ENCODE measurements at places on chromosomes 2 and 18.

DNA sequence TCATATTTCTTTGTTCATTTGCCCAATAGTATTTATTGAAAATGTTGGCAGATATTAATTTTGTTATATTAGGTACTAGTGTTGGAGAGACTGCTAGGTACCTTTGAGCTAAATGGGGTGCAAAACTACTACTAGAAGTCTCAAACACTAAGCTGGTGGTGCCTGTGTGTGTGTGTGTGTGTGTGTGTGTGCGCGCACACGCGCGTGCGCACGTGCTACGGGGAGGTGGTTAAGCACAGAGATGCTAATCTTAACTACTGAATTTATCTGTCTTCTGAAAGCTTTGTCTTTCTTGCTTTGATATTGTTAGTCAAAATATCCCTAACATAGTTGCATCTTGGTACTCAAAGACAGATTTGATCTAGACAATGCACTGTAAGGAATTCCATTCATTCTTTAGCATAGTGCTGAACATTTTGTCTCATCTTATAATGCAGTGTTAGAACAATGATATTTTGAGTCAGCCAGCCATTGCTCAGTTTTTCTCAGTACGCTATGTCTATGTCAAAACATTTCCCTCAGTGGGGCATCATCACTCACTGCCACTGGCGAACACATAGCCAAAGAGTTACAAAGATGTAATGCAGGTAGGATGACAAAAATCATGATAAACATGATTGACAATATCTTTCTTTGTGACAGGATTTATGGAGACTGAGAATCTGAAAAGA lies 396.0 kb upstream of the RGPD4 start:
- no peak for DNase-seq

GRCh38 chr2:31378389-31378788 lies 36.2 kb downstream of the XDH start:
- DNase-seq = no peak

GRCh38 chr2:232174662-232175061 lies 203.9 kb upstream of the ALPP start:
- DNase-seq = no peak

DNA sequence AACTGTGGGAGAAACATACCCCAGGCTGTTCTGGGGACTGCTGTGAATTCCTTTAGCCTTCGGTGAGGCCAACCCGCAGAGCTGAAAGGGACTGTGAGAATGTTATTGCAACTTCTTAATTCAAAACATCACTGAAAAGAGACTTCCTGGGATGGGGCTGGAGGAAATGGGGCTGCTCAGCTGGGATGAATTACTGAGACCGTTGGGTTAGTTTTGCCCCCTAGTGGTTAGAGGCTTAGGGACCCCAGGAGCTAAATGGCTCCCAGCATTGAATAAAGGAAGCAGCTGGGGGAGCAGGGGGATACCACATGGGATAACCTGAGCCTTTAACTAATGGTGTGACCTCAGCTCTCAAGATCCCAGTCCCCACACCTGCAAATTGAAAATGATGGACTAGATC lies 941.1 kb upstream of the FANCL start:
- no peak for DNase-seq

- no peak for DNase-seq
These were observed 365.6 kb upstream of the UBE2E3 start for GRCh38 chr2:180614776-180615175.

DNA sequence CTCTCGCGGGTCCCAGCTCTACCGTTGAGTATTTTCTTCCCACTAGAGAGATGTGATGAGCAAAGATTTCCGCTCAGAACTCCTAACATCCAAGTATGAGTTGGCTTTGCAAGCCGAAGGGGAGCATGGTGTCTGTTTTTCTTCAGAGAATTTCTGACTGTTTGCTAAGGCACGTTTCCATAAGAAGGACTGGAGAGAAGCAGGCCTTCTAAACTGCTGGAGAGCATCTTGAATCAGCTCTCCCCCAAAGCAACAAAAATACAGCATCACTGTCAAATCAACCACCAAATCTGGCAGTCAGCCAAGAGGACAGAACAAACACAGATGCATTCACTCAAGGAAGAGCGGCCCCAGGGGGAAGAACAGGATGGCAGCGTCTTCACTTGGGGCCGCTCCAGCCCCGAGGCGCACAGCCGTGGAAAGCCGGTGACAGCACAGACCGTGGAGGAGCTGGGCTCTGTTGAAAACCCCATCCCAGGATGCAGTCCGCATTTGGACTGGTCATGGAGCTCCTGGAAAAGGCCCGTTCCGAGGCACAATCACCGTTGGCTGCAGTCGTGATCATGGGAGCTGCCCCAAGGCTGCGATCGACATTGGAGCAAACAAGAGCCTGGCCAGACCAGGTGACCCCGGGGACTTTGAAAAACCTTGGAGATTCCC lies 101.4 kb downstream of the NFATC1 start:
- DNase-seq = no peak

DNA sequence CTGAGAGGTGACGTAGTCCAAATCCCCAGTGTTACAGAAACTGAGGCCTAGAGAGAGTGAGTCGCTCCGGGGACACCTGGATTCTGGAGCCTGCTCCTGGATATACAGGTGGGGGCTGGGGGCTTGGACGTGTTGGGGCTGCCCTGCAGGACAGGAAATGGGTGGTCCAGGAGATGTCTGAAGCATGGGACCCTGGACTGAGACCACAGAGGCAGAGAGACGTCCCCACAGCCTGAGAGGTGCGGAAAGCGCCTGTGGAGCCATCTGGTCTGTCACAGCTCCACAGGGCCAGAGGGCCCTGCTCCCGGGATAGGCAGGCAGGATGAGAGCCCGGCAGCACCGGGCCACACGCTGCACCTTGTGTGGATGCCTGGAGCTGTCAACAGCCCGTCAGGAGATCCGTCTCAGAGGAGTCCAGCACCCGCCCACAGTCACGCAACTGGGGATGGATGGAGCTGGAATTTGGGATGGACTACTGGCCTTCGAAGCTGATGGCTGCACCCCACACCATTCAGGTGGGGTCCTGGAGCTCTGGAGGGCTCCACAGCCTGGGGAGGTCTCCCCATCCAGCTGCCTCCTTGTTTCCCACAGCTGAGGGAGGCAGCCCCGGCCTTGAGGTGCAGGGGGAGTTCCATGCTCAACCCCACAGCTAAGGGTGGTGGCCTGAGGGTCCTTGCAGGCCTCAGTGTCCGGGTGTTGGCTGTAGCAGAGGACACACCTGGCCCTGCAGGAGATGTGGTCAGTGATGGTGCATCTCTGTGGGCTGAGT lies 303.0 kb downstream of the NDUFA10 start:
- DNase-seq = no peak

- DNase-seq = no peak
These were observed 488.2 kb upstream of the RAB6C start for GRCh38 chr2:129491308-129491707.

DNA sequence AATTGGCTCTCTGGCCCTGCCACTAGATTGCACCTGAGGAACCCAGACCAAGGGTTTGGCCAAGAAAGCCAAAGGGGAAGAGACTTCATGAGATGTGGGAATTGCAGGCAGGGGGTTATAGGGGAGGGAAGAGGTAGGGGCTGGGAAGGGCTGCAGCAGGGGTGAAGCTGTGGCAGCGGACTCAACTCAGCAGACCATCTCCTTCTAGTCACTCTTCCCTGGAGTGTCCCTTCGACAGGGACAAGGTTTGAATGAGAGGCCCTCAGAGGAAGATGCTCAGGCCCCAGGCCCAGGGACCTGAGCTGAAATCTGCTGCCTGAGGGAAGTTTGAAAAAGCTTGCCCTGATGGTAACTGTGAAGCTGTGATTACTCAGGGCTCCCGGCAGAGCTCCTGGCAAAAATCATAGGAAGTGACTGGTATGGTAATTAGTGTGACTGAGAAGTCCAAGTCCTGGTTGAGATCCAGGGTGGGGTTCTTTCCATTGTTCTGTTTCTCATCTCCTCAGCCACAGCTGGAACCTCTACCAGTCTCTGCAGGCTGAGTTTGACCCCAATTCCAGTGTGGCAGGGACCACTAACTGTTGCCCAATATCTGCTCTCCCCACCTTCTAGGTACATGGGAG lies 300.9 kb downstream of the CYP26B1 start:
- DNase-seq = no peak

GRCh38 chr2:199685669-199686068 lies 165.3 kb downstream of the FTCDNL1 start:
- no peak for DNase-seq

DNA sequence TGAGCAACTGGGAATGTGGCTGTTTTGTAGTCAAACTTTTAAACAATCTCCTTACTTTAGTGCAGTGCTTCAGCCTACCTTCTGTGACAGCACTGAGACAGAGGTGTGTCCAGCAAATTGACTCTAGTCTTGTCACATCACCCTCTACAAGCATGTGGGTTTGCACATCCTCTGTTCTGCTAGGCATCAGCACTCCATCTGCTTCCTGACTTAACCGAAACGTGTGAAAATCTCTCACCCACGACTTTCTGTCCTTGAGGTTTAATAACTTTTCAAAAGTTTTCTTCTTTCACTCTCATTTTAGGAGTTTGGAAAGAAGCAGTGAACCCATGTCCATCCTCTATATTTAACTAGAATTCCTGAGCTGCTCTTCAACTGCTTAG lies 42.6 kb downstream of the TTR start:
- no peak for DNase-seq

GRCh38 chr2:218214116-218214515 lies 2.9 kb upstream of the ARPC2 start:
- no peak for DNase-seq

DNA sequence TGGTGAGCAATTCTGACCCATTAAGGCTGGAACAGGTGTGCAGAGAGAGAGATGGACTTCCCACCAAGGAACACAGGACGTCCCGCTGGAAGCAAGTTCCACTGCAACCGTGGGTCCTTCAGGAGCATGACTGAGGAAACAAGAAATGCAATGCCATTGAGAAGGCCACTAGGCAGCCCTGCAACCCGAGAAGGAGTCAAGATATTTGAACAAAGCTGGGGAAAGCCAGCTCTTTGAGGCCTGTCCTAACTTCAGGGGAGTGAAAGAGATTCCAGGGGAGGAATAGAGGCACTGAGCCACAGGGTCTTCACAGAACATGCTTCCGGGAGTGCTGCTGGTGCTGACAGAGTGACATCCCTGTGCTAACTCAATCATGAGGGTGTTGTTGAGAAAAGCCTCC lies 153.8 kb upstream of the ZNF236 start:
- no peak for DNase-seq

DNA sequence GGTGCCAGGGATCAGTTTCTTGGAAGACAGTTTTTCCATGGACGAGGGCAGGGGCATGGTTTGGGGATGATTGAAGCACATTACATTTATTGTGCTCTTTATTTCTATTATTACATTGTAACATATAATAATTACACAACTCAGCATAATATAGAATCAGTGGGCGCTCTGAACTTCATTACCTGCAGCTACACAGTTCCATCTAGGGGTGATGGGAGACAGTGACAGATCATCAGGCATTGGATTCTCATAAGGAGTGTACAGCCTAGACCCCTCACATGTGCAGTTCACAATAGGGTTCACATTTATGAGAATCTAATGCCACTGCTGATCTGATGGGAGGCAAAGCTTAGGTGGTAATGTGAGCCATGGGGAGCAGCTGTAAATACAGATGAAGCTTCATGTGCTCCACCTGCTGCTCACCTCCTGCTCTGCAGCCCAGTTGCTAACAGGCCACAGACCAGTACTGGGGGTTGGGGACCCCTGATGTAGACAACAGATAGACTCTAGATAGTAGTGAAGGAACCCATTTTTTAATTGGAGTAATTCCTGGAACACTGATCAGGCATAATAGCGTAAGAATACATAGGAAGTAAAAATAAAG lies 41.5 kb upstream of the MC4R start:
- DNase-seq = no peak

DNA sequence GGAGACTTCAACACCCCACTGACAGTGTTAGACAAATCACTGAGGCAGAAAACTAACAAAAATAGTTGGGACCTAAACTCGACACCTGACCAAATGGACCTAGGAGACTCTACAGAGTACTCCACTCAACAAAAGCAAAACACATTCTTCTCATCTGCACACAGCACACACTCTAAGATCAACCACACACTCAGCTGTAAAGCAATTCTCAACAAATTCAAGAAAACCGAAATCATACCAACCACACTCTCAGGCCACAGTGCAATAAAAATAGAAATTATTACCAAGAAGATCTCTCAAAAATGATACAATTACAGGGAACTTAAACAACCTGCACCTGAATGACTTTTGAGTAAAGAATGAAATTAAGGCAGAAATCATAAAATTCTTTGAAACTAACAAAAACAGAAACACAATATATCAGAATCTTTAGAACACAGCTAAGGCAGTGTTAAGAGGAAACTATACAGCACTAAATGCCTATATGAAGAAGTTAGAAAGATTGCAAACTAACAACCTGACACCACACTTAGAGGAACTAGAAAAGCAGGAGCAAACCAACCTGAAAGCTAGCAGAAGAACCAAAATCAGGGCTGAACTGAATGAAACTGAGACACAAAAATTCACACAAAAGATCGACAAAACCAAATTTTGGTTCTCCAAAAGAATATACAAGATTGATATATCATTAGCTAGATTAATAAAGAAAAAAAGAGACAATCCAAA lies 46.3 kb downstream of the RTTN start:
- no peak for DNase-seq

DNA sequence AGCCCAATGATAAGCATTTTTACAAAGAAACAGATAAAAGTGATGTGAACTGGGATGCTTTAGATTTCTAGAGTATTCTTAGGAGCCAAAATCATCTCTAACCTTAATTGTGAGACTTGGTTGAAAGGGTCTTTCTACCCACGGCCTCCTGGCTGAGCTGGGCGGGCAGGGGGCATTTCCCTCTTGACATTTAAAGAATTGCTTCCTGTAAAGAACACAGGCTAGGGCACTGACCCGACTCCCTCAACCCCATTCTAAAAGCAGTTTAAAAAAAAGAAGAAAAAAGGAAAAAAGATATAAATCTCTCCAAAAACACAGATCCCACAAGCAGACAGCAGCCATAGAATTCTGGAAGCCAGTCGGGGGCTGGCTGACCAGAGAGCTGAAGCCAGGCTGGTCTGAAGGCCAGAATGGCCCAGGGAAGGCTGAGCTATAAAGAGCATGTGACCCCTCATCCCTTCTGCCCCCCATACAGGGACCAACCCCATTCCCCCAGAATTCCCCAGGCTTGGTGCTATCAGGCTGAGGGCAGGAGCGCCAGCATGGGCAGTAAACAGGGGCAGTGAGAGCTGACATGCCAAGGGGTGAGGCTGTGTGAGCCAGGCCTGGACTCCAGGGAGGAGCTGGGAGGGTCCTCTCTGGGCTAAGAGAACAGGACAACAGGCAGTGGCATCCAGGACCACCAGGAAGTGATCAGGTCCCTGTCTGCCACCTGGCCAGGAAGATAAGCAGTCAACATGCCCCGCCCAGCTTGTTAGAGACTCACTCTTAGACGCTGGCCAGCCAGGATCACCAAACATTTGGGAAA lies 188.5 kb downstream of the HDAC4 start:
- no peak for DNase-seq

- DNase-seq = no peak
These were observed 559 bp downstream of the IMMT start for GRCh38 chr2:86194751-86195054.

- no peak for DNase-seq
These were observed 236.8 kb downstream of the CAMKMT start for GRCh38 chr2:44598330-44599119.

DNA sequence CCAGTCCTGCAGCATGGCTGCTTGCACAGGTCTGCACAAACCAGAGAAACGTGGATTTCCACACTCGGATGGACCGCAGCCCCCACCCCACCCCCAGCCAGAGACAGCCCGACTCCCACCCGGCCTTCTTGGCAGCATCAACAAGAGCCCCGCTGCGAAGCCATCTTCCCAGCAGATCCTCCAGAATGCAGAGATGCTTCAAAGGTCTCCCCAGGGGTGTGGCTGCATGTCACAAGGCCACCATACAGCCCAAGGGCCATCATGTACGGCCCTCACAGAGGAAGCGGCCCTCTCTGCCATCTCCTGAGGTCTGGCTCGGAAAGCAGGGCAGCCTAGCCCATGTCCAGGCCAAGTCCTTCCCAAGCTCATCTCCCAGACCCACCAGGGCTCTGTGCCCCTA lies 11.5 kb downstream of the DNMT3A start:
- DNase-seq = no peak
